ENCODE measurements at places on chromosomes 7 and 10.
A peak's percentile ranks its signal among the peaks of the same experiment; 100 is the strongest.

GRCh38 chr7:48780862-48781261 lies 143.5 kb upstream of the CDC14C start:
- no peak for DNase-seq

DNA sequence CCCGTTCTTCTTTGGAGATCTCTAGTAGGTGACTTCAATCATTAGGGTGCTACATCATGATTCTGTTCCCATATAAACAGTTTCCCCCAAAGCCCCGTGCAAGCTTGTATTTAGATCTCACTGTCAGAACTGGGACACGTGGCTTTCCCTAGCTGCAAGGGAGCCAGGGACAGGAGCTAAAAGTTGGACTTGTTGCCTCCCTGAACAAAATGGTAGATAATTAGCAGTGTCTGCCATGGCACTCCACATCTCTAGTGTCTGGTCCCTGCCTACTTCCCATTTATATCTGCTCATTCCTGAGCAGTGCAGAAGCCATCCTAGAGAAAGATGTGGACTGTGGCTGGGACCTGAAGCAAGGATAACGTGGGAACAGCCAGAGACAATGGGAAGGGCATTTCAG lies 76.6 kb upstream of the FGFR2 start:
- DNase-seq, result no peak

- DNase-seq, result no peak
Measured at GRCh38 chr10:11387551-11388222, 223.8 kb downstream of the USP6NL start.

- no peak for DNase-seq
Measured at GRCh38 chr10:57624066-57624465, 643.6 kb downstream of the IPMK start.

GRCh38 chr7:117587931-117588330 lies 108.1 kb downstream of the CFTR start:
- DNase-seq, result no peak

GRCh38 chr10:129410688-129411392 lies 56.2 kb upstream of the MGMT start:
- DNase-seq, result no peak

GRCh38 chr10:28188526-28188925 lies 114.3 kb downstream of the MPP7 start:
- DNase-seq, result no peak

DNA sequence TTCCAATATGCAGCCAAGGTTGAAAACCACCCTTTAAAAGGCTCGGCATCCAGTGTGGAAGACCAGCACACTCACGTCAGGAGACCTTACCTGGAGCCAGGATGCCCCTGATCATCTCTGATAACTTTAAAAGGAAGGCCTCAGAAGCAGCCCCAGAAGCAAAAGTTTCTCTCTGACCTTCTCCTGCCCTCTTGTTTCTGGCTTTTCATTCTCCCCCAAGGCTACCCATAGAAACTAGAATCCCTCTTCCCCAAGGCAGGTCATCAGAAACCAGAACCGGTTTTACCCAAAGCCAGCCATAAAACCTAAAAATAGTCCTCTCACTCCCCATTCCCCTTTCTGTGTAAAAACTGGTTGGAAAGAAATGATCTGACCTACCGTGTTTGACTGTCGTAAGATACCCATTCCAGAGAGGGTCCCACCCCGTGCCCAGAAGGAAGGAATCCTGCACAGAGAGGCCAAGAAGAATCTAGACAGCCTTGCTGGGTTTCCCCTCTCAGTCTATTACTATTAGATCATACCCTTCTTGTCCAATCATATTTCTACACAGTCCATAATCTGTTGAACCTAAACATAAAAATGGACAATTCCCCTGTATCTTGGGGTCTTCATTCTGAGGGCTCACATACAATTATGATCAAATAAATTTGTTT lies 17.5 kb upstream of the TSPAN14 start:
- DNase-seq, result no peak

DNA sequence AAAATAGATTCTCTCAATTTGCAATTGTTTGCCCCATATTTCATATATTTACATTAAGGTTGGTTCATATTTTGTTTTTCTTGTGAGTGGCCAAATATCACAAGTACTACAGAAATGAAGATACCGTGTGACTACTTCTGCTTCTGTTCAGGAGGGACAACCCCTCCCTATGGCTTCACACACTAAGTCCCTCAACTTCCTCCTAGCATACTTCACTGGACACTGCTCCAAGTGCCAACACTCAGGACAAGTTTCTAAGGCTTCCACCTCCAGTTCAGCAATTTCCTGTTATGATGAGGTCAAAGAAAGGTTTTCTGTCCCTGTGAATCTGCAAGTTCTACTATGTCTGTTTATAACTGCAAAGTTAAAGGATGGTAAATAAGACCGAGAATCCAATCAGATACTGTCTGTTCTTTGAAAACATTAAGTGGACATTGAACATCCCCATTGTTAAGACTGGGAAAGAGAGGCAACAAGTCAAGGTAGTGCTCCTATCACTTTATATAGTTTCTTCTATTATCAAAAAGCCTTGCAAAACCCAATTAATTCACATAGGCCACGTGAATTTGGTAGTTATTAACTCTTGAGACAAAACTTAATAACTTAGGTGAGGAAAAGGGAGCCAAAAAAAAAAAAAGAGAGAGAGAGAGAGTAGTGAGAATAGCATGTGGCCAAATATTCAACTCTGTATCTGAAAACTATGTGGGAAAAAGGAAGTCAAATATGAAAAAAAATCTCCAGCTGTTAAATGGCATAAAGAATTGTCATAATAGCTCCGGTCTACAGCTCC lies 81.3 kb upstream of the DKK1 start:
- DNase-seq, result no peak

DNA sequence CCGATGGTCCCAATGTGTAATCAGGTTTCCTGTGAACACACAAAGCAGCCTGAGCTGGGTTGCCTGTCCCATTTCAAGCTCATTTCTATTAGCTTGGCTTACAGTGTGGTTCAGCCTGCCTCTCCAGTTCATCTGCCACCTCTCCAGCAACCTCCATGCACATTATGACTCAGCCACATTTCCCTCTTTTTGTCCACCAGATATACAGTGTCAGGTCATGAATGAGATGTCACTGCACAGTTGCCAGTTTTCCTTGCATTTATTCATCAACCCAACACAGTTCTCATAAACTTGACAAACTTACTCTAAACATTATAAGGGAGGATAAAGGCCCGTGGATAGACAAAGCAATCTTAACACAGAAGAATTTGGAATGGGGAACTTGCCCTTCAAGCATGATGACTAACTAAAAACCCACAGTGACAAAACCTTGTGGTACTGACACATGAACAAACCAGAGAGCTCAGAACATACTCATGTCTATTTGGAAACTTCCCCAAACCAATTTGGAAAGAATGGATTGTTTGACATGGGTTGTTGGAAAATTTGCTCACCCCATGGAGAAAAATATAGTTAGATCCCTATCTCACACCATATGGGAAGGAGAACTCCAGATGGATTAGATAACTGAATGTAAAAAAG lies 2.5 kb upstream of the CFAP58 start:
- no peak for DNase-seq

DNA sequence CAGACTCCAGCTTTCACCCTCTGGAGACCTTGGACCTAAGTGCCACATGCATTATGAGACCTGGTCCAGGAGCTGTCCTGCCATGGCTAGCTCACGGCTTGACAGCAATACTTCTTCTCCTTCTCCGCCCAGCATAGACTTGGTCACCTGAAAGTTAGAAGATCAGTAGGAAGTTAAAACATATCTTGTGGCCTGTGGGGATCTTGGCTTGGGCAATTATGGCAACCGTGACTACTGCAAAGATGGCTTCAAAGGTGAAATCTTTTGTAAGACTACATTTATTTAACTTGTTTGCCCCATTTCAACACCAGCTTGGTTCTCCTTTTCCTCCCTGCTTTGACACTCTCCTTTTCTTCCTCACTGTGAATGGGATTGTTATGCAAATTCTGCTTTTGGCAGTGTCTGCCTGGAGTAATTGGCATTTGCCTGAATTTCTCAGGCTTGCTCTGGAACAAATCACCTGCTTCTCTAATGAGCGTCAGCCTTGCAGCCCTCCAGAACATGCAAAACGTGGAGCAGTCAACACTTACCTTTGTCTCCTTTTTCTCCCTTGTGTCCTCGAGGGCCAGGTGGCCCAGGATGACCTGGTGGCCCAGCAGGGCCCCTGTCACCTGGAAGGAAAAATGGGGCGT lies 53.4 kb downstream of the COL17A1 start:
- DNase-seq, result no peak

DNA sequence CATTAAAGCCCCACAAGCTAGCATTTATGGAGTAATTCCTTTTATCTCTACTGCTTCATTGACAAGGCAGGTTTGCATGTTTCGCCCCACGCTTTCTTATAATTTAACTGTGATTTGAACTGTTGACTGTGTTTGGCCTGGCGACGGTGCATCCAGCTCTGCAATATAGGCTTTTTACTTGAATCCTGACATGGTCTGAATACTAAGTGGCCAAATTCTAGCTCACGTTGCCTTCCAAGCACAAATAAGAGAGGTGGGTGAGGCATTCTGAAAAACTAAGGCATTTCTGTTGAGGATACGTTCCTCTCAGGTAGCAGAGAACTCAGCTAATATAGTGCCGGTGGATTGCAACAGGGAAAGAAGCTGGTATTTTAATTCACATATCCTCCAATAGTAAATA lies 61.8 kb downstream of the NRP1 start:
- no peak for DNase-seq

DNA sequence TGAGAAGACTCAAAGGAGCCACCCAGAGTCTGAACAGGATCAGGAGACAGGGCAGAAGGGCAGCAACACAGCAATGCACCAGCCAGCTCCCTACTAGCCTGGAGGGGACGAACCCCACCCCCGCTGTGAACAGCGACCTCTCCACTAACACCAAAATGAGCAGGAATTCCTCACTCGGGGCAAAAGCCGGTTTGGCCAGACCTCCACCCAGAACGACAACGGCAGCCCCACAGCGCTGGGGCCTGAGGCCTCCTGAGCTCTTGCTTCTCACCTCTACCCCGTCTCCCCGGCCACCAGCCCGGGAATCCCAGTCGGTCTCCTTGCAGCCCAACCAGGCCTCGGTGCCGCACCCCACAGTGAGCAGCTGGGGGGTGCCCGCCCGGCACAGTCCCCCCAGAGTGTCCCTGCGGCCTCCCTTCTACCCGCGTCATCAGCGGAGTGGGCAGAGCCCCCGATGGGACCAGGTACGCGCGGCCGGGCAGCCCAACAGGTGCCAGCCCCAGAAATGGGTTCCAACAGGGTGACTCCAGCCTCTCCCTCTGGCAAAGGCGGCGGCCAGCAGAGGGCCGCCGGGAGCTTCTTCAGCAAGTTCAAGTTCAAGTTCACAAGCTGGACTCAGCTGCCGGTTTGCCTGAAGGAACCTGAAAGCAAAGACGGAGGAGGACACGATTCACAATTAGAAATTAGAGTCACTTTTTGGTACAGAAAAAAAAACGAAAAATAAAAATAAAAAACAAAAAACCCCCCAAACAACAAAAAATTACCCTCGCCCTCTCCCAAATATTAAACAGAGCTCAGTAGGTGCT lies 129.0 kb downstream of the MARCHF5 start:
- DNase-seq, result no peak

DNA sequence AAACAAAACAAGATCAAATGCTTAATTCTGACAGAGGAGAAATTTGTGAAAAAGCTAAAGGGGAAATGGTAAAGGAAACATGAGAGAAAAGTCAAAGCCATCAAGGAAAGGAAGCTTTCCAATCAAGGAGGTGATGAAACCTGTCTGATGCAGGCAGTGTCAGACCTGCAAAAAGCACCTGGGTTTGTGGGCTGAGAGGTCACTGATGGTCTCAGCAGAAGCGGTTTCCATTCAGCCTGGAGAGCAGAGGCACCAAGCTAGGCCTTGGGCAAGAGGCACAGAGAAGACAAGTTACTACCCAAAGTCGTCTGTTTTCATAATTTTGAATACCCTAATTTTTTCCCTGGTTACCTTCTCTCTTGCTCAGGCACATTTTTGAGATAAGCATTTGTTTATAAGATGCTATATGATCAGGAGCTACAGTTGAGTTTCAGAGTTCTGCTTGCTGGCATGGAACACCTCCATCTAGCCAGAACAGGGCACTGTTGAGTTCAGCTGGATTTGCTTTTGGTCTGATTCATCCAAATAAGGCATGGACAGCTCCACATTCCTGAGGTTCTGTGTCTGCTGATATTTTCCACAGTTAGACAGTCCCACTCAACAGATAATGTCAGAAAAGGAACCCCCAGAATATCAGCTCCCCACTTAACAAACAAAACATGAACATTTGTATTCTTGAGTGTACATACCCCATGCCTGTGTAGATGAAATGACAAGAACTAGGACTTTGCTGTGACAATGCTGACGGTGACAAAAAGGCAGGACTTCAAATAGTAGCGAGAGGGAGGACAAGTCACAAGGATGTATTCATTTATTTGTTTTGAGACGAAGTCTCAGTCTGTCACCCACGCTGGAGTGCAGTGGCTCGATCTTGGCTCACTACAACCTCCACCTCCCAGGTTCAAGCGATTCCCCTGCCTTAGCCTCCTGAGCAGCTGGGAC lies 4.9 kb upstream of the PPIA start:
- no peak for DNase-seq

- no peak for DNase-seq
Measured at GRCh38 chr7:12898004-12898403, 210.6 kb downstream of the ARL4A start.

DNA sequence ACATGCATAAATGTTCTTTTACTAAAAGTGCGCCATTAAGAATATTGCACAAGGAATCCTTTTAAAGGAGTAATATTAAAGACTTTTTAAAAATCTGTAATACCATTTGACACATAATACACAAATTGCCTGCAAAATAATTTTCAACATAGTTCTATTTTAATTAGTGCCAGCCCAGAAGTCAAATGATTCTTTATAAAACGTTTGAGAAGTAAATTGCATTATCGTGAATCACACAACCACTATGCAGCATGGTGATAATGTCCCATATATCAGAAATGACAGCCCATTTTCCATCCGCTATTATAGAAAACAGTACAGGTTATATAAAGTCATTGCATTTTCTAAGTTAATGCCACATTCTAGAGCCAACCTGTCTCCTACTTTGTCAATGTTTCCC lies 324.0 kb downstream of the IPMK start:
- no peak for DNase-seq

DNA sequence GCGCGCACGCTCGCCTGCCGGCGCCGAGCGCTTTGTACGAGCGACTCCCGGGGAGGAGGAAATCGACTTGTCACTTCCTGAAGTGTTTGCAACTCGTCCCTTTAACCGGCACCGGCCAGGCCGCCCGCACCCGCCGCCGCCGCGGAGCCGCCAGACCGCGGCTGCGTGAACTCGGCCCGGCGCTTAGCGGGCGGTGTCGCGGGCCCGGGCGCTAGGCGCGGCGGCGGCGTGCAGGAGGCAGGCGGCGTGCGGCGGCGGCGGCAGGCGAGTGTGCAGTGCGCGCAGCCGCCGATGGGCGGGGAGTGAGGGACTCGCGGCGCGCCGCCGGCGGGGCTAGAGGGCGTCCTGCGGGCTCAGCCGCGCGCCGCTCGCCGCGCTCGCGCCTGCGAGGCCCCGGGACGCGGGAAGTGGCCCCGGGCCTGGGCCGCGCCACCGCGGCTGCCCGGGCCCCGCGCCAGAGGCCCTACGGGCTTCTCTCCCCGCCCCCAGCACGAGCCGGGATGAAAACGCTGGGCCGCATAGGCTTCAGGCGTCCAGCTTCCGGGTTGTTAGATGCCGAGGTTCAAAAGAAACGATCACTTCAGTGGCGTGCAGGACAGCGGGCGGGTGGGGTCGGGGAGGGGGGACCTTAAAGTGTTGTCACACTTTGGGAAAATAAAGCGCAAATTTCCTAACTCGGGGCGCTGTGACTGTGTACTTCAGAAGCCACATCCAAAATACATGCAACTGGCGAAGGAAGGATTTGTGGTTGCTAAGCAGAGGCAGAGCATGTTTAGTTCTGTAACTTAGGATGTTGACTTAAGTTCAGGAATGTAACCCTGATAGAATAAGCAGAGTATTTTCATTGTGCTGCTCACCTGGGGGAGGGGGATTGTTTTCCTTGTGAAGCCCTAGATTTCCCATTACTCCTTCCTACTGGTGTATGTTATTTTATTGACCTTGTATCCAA lies at the start of gene FAM53B:
TSS of gene FAM53B (minus strand) at position 277 of the 949 bp plus-strand sequence. CDS start 37,665 bp downstream, outside the sequence.
- peak; percentile 75 for DNase-seq

Data from stimulated activated CD8-positive, alpha-beta memory T cell treated with anti-CD3 and anti-CD28 coated beads, Interleukin-12 subunit alpha, Interleukin-12 subunit beta, amount 100 ng/mL, for 4 hours (primary cell).